ENCODE measurements at places on chromosomes 5 and 9.

GRCh38 chr9:34536685-34537084 lies 13.9 kb upstream of the ENHO start:
- no peak for DNase-seq

DNA sequence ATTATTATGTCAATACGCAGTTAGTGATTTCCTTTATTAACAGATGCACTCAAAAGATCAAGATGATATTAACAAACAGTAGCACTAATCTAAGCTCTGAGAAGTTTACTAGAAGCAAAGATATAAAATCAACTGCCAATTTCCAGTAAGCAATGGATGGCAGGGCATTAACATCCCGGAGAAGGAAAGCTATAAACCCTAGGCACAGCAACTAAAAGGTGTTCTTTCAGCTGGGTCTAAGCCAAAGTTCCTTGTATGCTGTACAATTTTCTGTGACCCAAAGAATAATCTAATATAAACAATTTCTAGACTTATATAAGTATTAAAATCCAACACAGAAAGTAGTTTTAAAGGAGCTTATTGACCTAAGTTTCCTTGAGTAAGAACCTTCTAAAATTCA lies 39.4 kb downstream of the PJA2 start:
- DNase-seq = no peak

DNA sequence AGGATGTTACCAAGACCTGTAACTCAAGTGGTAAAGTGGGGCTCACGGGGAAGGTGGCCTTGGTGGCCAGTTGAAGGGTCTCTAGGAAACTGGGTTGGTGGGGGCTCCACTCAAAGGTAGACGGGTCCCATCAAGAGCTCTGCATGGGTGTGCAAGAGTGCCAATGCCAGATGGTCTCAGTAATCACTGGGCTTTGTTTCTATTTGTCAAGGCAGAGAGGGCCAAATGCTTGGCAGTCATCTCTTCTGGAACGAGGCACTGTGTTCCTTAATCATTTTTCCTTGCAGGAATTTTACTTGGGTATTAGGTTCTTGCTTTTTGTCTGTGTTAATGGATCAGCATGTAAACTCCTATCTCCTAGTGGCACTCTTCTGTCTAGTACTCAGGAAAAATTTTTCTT lies 220.8 kb downstream of the DIRAS2 start:
- no peak for DNase-seq

GRCh38 chr5:174735498-174736330 lies 11.3 kb downstream of the MSX2 start:
- DNase-seq = no peak

DNA sequence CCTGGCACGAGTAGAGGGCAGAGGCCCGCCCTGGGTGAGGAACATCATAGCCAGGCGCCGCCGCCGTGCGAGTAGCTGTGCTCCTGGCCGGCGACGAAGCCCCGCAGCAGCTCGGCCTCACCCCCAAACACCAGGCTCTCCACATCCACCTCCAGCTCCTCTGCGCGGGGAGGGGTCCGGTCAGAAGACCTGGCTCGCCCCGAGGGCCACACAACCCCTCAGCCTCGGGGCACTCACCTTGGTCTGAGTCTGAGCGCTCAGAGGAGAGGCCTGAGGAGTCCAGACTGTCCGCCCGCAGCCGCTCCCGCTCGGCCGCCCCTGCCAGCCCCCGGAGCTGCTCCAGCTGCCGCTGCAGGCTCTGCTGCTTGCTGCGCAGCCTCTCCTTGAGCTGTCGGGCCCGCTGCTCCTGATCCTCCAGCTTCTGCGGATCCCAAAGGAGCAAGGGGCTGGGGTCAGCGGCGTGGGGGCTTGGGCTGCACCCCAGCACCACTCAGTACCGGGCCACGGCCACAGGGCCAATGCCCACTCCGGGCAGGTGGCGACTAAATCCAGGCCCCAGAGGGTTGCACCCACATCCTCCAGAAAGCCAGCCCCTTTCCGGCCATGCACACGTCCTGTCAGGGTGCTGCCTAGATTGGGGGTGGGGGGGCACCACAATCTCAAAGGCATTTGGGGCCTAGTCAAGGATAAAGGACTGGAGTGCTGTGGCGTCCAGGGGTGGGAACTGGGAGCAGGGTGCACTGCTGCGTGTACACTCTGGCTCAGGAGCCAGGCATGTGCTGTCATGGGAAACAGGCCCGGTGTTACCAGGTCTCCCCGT lies 3.9 kb downstream of the MXD3 start:
- no peak for DNase-seq

- DNase-seq = no peak
Measured at GRCh38 chr5:122701640-122702523, 73.0 kb upstream of the SNX2 start.

DNA sequence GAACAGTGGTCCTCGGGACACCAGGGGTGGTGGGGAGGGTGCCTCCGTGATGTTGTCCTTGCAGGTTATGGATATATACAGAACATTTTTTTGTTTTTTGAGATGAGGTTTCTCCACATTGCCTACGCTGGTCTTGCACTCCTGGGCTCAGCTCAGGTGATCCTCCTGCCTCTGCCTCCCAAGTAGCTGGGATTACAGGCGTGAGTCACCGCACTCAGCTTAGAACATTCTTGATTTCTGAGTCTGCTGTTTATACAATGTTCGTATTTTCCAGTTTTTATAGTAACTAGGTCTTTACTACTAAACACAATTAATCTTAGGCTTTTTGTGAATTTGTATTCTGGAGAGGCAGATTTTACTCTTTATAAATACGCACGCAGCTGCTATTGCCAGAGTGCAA lies 6.0 kb downstream of the PMPCA start:
- no peak for DNase-seq

DNA sequence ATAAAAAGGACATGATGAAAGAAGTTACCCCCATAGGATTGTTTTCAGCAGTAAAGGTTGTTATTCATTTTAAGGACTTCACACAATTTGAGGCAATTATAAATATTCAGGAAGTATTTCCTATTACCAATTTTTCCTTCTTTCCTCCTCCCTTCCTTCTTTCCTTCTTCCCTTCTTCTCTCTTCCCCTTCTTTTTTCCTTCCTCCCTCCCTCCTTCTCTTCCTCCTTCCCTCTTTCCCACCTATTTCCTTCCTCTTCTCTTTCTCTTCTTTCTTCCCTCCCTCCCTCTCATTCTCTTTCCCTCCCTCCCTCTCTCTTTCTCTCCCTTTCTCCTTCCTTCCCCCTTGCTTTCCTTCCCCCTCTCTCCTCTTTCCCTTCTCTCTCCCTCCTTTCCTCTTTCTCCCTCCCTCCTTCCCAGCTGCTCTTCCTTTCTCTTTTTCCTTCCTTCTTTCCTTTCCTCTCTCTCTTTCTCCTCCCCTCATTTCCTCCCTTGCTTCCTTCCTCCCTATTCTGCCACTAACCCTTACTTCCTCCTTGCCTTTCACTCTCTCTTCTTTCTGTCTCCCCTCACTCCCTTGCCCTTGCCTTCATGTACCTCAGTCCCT lies 105.1 kb downstream of the ADRB2 start:
- DNase-seq = no peak

- peak; percentile 76 for DNase-seq
Measured at GRCh38 chr5:10563945-10564837, at the start of gene ANKRD33B. Gene ANKRD33B, plus strand, starts transcription at chr5:10564070. Its CDS starts 398 bp downstream, at chr5:10564468.

Data from stimulated activated naive CD4-positive, alpha-beta T cell treated with Interleukin-2 at 50 U/mL for 16 hours (primary cell).